ENCODE measurements at places on chromosomes 5 and 9. TPM values are rescaled to one million over a fixed set of nuclear protein-coding genes. Genes with fewer than 3 reads are reported as not detected.

GRCh38 chr5:16859346-16859745 lies 76.7 kb downstream of the MYO10 start:
- DNase-seq = no peak

- no peak for DNase-seq
Measured at GRCh38 chr5:179830818-179831468, 10.2 kb downstream of the SQSTM1 start.

Gene TAS2R1
- not detected for total RNA-seq

Gene ZDHHC11
- 0.70 TPM for total RNA-seq

- DNase-seq = no peak
Measured at GRCh38 chr9:37909326-37909725, 5.4 kb upstream of the SLC25A51 start.

DNA sequence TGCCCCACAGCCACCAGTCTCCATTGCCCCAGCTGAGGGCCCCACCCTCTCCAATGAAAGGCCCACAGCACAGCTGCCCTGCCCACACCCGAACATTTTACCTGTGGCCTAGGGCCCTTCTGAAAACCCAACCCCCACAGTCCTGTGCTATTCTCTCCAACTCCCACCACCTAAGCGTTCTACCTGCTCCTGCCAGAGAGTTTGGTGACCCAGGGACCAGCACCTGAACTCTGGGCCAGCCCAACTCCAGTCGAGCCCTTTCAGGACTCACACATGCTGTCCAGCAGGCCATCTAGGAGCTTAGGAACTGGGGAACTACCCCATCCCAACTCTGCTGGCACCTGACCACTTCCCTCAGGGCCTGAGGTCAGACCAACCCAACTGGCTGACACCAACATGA lies 562.3 kb downstream of the DNAH5 start:
- no peak for DNase-seq

Gene F2RL2
- 30.9 TPM for total RNA-seq

DNA sequence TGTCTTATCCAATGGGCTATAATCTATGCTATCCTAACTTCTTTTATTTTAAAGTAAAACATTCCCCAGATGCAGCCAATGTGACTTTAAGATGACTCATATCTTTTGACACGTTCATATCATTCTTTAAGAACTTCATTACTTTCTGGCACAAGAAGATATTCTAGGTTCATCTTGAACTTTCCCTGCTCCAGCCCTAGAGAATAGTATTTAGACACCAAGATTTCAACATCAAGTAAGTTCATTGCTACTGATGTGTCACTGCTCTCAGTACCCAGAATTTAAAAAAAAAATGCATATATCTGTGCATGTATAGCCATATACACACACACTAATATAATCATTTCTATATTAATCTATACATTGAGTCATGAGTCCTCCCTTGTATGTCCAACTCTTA lies 175.2 kb downstream of the SAXO1 start:
- no peak for DNase-seq

Gene SCGB3A1
- not detected for total RNA-seq

- DNase-seq = no peak
Measured at GRCh38 chr9:6632516-6633183, 12.9 kb downstream of the GLDC start.

DNA sequence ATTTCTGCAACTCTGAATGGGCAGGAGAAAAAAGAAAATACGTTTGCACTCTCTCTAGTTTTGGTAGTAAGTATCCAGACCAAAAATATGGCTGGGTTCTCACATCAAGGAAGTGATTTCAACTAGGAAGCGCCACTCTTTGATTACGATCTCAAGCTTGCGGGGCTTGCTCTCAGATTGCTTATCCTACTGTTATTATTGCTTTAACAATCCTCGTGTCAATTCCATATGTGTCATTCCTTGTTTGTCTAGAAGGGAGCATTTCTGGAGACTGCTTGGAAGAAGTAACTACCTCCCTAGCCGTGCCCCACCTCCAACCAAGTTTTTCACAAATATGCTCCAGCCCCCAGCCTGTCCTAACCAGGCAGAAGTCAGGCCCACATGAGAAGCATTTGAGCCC lies 3.5 kb downstream of the PRUNE2 start:
- no peak for DNase-seq

DNA sequence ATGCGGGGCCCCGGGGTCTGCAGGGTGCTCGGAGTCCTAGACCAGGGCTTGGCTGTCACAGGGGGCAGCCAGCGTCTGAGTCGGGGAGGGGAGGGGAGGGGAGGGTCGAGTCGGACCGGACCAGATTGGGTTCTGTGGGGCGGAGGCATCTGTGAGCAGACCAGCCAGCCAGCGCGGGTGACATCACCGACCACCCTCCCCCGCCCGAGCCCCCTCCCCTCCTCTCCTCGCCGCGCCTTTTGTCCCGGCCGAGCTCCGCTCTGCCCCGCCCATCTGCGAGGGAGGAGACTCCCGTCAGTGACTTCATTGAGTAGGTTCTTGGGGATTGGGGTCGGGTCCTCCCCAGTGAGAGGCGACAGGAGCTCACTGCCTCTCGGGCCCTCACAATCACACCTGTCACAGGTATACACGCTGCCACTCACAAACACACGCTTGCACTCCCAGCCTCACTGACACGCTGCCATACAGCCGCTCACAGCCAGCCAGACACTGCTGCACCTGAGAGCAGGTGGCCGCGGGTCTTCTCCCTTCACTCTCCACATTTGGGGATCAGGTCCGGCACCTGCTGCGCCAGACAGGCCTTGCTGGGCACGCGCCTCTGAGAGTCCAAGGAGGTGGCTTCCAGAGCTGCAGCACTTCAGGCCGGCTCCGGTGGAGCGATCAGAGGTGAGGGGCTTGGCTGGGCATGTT lies 546 bp downstream of the DNAJB5 start:
- no peak for DNase-seq

DNA sequence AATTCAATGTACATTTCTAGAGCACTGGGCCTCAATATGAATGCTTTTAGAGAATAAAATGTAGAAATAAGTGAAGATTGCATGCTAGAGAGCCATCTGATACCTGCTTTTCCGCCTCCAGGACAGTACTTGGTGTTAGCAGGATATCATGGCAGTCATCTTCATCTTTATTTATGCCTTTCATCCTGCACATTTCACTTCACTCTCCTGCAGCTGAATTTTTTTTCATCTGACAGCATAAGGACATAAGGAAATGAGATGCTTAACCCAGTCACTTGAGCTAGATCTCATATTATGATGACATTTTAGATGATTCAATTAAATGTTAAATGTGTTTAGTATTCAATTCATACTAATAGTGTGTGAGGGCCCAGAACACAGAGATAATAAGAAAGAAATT lies 162.6 kb downstream of the PARP8 start:
- no peak for DNase-seq

Gene PDGFRB
- total RNA-seq = 13.0 TPM

GRCh38 chr5:107736638-107737037 lies 65.9 kb upstream of the EFNA5 start:
- no peak for DNase-seq

Gene HDAC3
- 30.9 TPM for total RNA-seq

GRCh38 chr9:15389173-15389572 lies 33.5 kb upstream of the SNAPC3 start:
- no peak for DNase-seq

Gene CORO2A
- 0.64 TPM for total RNA-seq

Gene CDH6
- 22.1 TPM for total RNA-seq

GRCh38 chr9:3087697-3088096 lies 243.8 kb upstream of the PUM3 start:
- DNase-seq = no peak

- no peak for DNase-seq
Measured at GRCh38 chr5:159777049-159777660, 139.1 kb upstream of the ADRA1B start.

GRCh38 chr5:38878391-38879077 lies 32.7 kb downstream of the OSMR start:
- DNase-seq = no peak

- DNase-seq = no peak
Measured at GRCh38 chr5:11785771-11786352, 118.4 kb downstream of the CTNND2 start.

Gene ZFP2
- 0.39 TPM for total RNA-seq

GRCh38 chr5:140322751-140323731 lies 20.1 kb upstream of the PFDN1 start:
- no peak for DNase-seq

Gene CARD9
- 0.15 TPM for total RNA-seq

Gene PRXL2C
- 13.8 TPM for total RNA-seq

DNA sequence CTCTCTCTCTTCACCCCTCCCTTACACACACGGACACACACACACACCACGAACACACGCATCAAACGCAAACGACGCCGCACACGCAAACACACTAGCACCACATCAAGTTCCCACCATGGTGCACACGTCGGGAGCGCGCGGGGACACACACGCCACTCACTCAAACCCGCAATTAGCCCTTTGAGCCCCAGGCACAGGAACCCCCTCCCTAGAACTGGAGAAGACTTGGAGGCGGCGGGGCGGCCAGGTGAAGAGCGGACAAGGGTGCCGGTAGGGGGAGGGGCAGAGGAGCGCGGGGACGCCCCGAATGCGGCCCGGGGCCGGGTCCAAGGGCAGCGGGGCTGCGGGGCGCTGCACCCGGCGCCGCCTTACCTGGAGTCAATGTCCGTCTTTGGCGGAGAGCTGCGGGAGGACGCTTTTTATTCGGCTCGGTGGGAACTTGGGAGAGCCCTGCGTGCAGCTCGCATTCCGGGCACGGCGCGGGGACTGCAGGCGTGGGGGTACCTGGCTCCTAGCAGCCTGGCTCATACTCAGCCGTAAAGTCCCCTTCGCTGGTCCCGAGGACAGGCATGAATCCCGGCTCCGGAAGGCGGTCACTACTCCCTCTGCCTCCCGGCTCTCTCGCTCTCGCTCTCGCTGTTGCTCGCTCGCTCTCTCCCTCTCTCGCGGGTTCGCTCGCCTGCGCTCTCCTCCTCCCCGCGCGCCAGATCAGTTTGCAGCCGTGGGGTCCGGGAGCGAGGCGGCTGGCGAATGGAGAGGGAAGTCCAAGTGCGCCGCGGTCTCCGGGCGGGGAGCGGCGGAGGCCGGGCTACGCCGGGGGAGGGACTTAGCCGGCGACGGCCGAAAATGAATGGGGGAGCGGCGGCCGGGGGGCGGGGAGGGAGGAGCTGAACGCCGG lies at the start of gene BRINP1:
Gene BRINP1 (minus strand): TSS at position 755 of the 901 bp plus-strand sequence. CDS start 56,080 bp downstream, outside the sequence.
- no peak for DNase-seq

Gene GRXCR2
- not detected for total RNA-seq

GRCh38 chr9:74771262-74771585 lies 116.5 kb downstream of the TRPM6 start:
- no peak for DNase-seq

GRCh38 chr5:133930813-133931090 lies 37.7 kb downstream of the C5orf15 start:
- no peak for DNase-seq

GRCh38 chr9:97557606-97558095 lies 56.2 kb downstream of the TMOD1 start:
- no peak for DNase-seq

- no peak for DNase-seq
Measured at GRCh38 chr5:93340881-93341280, 240.1 kb downstream of the NR2F1-AS1 start.

- no peak for DNase-seq
Measured at GRCh38 chr9:104900324-104900723, 27.6 kb downstream of the ABCA1 start.

Gene GPR151
- total RNA-seq = not detected

- no peak for DNase-seq
Measured at GRCh38 chr5:132766020-132766805, 10.8 kb downstream of the SEPTIN8 start.

Gene PAXX
- 47.2 TPM for total RNA-seq

DNA sequence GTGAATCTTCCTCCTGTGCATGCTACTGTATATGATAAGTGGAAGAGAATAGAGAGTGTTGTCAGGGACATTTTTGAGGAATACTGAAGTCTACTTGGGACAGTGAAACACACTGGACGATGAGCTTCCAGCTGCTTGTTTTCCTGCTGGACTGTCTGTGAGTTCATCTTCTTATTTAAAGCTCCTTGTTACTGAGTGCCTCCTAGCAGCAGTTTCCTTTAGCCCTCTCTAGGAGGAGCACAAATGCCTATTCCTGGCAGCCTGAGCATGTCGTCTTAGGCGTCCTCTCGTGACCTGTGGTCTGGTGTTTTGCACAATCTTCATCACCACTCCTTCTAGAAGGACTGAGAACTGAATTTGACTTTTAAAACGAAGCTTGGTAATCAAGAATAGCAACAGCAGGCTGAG lies 43.8 kb downstream of the ANKRD33B start:
- DNase-seq = no peak

Measured in glomerular endothelial cell (primary cell).